Stimulated activated CD8-positive, alpha-beta memory T cell treated with anti-CD3 and anti-CD28 coated beads, Interleukin-4, amount 100 ng/mL, for 1 hour (primary cell): ENCODE measurements at places on chromosomes 3 and 15.

GRCh38 chr3:116198087-116198486 lies 247.2 kb downstream of the LSAMP start:
- DNase-seq = no peak

DNA sequence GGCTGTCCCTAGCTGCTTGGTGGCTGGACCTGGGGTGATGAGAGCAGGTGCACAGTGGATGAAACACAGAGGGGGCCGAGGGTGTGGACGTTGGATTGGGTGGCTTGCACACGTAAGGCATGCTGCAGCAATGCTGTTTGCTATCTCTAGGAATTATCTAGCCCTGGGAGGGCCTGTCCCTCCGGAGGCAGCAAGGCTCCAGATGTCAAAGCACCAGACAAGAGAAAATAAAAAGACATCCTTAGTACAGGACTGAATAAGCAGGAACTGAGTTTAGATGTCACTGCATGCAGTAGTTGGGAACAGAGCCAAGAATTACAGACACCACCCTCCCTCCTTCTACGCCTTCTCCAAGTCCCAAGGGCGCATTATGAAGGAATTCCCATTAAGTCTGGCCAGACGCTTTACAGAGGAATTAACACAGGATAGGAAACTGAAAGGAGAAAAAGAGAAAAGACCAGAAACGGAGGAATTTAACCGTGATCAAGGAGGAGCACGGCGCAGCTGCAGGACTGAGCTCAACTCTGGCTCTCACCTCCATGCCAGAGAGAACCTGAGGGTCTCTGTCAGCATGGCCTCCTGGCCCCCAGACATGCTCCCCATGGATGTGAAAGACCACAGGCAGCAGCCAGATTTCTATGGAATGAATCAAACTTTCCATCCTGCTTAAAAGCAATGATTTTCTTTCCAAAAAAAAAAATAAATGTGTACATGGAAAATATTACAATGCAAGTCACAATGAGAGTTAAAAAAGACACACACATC lies 13.8 kb downstream of the ATP10A start:
- DNase-seq = no peak

DNA sequence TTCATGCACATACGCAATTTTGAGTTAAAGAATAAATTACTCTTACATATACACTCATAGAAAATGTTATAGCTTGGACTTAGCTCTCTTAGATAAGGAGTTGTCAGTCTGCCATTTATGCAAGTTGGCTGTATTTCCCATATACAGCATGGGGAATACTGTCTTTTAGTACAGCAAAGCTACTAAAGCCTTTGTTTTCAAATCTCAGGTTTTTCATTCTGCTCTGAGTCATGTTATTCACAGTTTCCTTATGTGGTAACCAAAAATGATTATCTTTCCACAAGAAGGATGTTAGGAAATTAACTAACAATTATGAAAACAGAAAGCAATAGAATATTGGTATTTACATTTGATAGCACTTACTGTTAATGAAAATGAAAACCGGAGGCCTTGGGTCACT lies 4.3 kb upstream of the TIPARP start:
- no peak for DNase-seq

- DNase-seq = no peak
Measured at GRCh38 chr3:42827023-42827422, 17.8 kb downstream of the ACKR2 start.

DNA sequence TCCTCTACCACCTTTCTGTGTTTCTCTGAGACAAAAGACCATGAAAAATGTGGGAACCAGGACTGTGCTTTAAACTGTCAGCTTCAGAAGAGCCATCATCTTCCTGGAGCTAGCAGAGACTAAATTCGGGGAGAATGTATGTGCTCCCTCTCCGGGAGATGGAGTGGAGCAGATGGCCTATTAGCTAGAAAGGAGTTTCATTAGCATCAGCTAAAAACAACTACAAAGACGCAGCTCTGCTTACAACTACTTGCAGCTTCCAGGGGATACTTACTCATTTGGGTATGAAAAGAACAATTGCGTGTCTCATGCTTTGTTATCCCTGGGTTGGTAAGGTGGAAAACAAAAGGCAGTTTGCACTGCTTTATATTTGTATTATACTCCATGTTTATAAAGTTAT lies 159.6 kb downstream of the MFSD1 start:
- DNase-seq = no peak

GRCh38 chr15:65042776-65043327 lies 2.3 kb upstream of the SLC51B start:
- DNase-seq = no peak

DNA sequence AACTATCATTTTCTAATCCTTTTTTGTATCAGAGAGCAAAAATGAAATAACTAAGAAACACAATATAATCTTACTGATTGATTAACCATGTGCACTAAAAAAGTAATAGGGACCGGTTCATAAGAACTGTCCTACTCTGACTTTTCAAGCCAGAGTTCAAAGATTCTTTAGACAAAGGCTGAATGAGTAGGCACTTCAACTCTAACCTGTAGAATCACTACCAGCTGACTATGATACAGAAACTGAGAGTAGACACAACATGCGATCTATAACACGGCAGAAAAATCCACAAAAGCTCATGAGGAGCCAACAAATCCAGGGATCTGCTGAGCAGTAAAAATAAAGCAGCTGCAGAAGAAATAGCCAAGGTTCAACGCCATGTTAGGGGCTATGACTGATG lies 8.9 kb downstream of the COPB2 start:
- no peak for DNase-seq

GRCh38 chr15:88805031-88805780 lies 2.0 kb downstream of the ACAN start:
- no peak for DNase-seq

DNA sequence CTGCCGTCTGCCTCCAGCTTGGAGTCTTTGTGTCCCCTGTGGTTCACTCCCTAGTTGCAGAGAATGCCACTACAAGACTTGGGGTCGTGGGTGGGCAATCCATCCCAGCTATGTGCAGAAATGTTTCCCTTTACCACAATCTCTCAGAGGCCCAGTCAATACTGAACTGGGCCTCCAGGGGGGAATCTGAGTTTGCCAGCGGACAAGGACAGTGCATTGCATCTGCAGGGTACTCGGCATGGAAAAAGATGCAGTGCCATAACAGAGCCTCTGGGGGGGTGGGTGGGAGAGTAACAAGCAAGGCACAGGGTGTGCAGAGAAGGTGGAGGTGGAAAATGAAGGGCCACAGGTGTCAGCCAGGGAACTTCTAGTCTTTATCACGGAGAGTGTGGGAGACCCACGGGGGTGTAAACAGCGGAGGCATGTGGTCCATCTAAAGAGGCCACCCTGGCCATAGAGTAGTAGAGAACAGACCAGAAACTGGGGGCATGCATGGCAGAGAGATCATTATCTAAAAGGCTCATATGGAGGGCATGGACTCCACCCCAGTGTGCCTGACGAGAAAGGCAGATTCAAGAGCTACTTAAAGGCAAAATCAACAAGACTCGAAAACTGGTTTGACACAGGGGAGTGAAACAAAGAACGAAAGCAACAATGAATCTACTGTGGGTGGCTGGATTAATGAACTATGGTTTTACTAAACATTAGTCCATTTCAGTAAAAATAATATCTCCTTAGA lies 182.4 kb downstream of the ANXA2 start:
- no peak for DNase-seq

DNA sequence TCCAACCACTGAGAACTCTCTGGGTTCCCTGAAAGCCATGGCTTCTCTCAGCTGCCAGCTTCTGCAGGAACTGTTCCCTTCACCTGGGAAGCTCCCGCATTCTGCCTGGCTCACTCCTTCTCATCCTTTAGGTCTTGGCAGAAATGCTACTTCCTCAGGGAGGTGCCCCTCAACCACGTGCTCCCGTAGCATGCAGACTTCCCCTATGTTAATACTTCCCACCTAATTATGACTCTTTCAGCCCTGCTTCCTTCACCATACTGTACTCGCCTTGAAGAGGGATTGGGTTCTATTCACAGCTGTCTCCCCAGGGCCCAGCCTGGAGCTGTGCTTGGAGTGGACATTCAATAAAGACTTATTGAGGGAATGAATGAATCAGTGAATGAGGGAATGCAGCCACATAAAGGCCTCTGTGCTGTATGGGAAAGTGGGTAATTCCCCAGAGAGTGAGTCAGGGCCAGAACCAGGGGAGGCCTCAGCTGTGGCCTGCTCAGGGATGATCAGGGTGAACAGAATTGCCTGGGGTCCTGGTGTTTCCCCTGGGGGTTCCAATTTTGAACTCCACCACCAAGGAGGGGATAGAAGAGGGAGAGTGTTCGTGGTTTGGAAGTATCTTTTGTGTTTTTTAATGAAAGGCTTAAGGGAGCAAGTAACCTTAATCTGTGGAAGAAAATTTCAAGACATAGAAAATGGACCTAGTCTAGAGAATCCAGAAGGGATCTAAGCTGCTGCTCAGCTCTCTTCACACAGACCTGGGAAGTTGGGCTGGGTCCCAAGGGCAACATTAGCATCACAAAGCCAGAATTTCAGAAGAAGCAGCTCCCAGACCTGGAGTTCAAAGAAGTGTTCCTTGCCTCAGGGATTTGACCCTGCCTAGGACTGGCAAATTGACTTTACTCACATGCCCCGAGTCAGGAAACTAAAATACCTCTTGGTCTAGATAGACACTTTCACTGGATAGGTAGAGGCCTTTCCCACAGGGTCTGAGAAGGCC lies 14.6 kb upstream of the FAM107A start:
- no peak for DNase-seq

- DNase-seq = no peak
Measured at GRCh38 chr3:9911863-9912262, 5.0 kb upstream of the IL17RC start.

- peak; percentile 6 for DNase-seq
Measured at GRCh38 chr15:77118882-77119321, 48.0 kb upstream of the TSPAN3 start.

GRCh38 chr15:95227235-95227634 lies 995.9 kb downstream of the MCTP2 start:
- DNase-seq = no peak

GRCh38 chr3:58371754-58372153 lies 39.1 kb downstream of the PXK start:
- no peak for DNase-seq

DNA sequence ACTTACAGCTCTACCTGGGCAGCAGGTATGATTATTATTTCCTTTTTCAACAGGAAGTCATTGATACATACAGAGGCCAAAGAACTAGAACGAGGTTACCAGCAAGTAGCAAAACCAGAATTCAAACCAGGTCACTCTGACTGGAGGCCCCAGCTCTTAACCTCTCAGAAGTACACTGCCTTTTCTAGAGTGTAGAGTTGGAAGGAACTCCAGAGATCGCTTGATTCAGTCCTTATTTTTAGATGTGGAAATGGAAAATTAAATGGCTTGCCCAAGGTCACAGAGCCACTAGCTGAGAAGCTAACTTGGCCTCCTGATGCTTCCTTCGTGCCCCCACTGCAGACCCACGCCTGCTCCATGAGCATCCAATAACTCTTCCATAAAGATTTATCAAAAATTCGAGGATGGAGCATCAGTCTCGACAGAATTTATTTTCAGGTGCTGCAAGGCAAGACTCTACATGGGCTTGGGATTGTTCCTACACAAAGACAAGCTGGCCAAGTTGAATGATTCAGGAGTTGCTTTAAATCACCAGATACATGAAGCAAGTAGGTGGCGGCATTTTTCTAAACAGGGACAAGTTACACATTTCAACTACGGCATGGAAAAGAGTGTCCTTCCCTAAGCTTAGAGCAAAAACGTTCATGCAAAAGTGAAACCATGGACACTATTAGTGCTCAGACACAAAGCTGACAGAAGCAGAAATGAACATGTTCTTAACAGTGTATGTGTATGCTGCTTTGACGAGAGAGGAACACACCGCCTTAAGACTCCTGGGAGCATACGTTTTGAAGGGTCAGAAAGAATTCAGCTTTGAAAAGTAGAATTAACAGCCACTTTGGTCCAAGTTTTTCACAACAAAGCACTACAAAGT lies 235.7 kb downstream of the THRB start:
- DNase-seq = no peak

- no peak for DNase-seq
Measured at GRCh38 chr3:138009476-138010272, at the start of gene CLDN18. Gene CLDN18, plus strand, starts transcription at chr3:138010165. Its CDS starts 61 bp downstream, at chr3:138010226.

DNA sequence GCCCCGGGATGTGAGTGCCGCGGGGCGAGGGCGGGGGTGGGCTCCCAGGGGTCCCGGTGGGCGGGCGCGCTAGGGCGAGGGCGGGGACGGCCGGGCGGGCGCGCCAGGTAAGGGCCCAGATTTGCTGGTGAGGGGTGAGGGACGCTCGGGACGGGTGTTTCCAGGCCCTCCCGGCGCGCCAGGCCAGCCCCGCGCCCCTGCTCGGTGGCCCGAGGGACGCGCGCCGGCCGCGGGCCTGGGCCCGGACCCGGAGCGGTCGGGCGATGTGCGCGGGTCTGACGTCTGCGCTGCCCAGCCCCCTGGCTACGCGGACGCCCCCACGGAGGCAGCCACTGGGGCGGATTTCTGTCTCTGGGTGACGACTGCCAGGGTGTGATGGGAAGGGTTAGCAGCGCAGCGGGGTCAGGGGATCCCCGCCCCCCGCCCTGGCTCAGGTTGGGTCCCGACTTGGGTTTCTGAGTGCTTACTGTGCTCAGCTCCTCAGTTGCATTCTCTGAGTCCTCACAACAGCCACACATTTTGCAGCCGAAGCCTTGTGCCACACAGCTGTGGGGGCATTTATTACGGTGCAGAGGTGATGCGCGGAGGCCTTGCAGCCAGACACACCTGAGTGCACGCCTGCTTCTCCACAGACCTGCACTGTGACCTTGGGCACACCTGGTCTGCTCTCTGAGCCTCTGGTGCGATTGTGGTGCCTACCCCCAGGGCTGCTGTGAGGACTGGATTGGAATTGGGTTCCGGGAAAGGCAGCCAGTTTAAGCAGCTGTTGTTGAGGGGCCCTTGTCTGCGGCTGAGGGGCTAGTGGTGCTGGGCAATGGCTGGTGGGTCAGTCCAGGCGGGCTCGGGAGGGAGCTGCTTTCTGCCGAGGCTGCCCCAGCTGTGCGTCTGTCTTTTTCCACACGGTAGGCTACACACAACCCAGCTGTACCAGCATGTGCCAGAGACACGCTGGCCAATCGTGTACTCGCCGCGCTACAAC lies 523 bp downstream of the HDAC11 start:
- no peak for DNase-seq

GRCh38 chr3:104347291-104347690 lies 1019.4 kb upstream of the ALCAM start:
- DNase-seq = no peak

GRCh38 chr15:74793135-74794028 lies 11.5 kb downstream of the CSK start:
- no peak for DNase-seq

DNA sequence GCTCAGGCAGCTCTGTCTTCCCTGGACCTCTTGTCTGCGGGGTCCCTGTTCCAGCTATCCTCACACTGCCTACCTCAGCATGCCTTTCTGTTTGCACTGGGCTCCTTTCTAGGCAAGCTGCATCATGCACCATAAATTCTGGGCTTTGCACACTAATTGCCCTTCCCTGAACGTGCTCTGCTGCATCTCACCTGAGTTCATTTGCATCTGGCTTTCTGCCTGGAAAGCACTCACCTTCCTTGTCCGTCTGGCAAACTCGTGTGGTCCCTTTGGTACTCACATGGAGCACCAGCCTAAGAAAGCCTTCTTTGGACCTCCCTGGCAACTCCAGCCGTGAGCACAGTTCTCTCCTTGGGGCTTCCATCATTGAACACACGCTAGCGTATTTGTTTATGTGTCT lies 365.6 kb downstream of the SV2B start:
- DNase-seq = no peak

GRCh38 chr3:81592101-81592500 lies 169.3 kb downstream of the GBE1 start:
- no peak for DNase-seq
